SK-N-SH treated with all-trans-retinoic acid at 6 μM for 48 hours (cell line): ENCODE measurements at places on chromosomes 3 and 15.

GRCh38 chr3:191973820-191974219 lies 512.9 kb downstream of the PYDC2 start:
- ATAC-seq, result no peak

DNA sequence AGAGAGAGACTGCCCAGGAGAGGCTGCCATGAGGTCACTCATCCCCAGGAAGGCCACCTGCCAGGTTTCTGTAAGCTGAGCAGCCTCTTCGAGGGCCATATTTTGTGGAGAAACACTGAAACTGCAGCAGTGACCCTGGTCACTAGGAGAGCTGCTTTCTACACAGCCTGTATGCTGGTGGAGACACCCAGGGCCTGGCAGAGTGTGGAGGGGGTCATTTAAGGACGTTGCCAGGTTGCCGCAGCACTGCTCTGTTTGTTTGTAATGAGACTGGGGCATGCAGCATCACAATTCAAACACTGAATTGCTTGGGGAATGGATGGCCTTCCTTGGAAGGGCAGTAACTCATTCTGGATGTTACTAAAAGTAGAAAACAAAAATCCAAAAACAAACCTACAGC lies 104.9 kb upstream of the TRIM42 start:
- ATAC-seq, result no peak

GRCh38 chr3:146468671-146469149 lies 651 bp downstream of the PLSCR2 start:
- ATAC-seq, result peak; percentile 45

GRCh38 chr15:72358121-72358520 lies 17.7 kb downstream of the HEXA start:
- ATAC-seq, result no peak
